Activated T-cell treated with anti-CD3 and anti-CD28 coated beads, Interleukin-2, amount 50 U/mL, for 4 hours (primary cell): ENCODE measurements at places on chromosomes 13 and 19. TPM values are rescaled to one million over a fixed set of nuclear protein-coding genes. Genes with fewer than 3 reads are reported as not detected.

CCNA1 gene
- not detected for total RNA-seq

GRIN3B gene
- total RNA-seq, result 0.08 TPM

COX7A1 gene
- total RNA-seq, result not detected

- DNase-seq, result no peak
These were observed 82.7 kb downstream of the SLC10A2 start for GRCh38 chr13:102983496-102983895.

DNA sequence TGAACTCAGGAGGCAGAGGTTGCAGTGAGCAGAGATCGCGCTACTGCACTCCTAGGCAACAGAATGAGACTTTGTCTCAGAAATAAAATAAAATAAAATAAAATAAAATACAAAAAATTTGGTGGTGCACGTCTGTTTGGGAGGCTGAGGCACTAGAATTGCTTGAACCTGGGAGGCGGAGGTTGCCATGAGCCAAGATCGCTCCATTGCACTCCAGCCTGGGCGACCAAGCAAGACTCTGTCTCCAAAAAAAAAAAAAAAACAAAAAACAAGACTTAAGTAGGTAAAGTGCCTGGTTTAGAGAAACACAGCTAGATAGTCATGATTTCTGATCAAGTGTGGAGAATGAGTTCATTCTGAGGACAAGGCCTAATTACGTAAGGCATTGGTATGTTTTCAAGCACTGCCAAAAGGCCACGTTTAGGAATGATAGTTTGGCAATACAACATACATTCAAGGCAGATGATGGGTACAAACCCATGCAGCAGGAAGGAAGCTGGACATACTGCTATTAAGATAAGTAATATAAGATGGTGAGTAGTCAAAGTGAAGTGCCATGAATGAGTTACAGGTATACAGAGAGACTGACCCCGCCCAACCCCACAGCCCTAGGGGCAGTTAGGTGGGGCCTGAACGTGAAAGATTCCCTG lies 4.8 kb upstream of the UCHL3 start:
- DNase-seq, result no peak

DNA sequence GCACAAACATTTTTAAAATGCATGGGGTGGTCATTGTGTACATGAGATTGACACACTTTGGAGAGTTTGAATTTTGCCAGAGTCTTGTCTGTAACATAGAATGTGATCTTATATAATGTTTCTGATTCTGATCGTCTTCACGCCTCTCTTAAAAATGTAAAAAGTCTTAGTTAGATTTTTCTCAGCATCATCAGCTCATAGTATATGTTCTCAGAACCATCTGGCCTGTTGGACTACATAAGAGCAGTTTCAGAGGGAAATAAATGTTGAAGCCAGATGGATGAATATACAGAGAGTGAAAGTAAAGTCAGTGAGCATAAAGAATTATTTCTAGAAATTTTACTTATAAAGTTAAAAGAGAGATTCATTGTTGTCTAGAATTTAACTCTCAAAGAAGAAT lies 789.9 kb upstream of the MIR17HG start:
- no peak for DNase-seq

GRCh38 chr19:29875931-29876330 lies 64.1 kb downstream of the CCNE1 start:
- DNase-seq, result no peak

DNA sequence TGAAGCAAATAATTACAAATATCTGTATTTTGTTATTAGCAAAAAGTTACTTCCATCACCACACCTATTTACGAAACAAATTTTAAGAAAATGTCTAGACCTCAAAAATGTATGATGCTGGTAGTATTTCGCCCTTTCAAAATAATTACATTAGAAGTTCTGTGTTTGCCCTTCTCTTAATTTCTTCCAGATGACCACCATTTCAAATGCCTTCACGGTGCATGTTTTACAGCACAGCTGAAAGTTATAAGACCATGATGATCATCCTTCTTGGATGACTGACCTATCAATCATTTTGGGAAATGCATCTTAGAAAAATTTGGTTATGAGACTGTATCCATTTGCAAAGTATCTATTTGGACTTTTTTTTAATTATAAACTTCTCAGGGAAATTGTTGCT lies 390.8 kb downstream of the SLITRK6 start:
- DNase-seq, result no peak

DNA sequence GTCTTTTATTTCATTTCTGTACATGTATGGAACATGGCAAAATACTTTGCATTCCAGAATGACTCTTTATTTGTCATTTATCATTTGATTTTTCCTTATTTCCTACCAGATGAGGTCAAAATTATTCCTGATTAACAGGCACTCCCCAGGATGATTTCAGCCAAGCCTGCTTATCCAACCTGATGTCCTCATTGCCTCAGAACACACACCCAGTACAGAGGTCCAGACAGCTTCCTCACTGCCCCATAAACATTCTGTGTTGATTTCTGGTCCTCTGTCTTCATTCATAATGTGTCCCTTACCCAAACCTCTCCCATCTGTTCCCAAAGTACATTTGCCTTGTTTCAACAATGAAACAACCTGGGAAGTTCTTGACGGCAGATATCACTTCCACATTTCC lies 367.4 kb downstream of the MTUS2 start:
- DNase-seq, result no peak

DNA sequence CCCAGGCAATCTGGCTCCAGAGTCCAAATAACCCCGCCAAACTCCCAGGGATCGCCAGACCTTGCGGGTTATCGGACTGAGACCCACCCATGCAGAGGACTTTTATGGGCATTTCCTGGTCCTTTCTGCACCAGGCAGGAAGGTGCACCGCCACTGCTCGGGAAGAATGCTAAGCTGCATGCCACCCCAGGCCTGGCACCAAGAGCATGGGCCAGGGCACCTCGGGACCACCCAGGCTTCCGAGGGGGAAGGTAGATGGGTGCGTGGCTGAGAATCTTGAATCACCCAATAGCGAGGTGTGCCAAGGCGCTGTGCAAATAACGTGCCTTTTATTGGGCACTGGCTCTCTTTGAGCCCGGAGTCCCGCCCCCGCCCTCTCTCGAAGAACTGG lies 422 bp upstream of the ZNF575 start:
- DNase-seq, result peak; percentile 20

DNA sequence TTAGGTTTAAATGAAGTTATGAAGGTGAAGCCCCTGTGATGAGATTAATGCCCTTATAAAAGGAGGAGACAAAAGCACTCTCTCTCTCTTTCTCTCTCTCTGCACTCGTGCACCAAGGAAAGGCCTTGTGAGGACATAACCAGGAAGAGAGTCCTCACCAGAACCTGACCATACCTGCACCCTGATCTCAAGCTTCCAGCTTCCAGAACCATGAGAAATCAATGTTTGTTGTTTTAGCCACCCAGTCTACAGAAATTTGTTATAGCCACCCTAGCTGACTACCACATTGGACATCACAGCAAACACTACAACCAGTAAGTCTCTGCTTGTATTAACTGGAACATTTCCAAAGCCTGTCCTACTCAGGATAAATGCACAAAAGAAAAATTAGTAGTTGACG lies 34.7 kb upstream of the WDFY2 start:
- DNase-seq, result no peak

DNA sequence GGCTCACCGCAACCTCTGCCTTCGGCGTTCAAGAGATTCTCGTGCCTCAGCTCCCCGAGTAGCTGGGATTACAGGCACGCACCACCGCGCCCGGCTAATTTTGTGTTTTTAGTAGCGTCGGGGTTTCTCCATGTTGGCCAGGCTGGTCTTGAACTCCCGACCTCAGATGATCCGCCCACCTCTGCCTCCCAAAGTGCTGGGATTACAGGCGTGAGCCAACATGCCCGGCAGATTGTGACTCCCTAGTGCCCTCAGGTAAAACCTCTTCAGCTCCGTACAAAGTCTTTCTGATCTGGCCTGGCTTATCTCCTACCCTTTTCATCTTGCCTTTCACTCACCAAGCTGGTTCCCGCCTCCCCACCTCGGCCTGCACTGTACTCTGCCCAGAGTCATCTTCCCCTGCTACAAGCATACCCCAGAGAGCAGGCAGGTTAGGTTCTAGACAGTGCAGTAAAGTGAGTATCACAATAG lies 15.0 kb downstream of the BICRA start:
- no peak for DNase-seq

GRCh38 chr19:45863840-45864628 lies at the start of gene FOXA3:
TSS of gene FOXA3 (plus strand) at chr19:45864326. CDS start at chr19:45864457, 131 bp downstream.
- DNase-seq, result peak; percentile 47

DNA sequence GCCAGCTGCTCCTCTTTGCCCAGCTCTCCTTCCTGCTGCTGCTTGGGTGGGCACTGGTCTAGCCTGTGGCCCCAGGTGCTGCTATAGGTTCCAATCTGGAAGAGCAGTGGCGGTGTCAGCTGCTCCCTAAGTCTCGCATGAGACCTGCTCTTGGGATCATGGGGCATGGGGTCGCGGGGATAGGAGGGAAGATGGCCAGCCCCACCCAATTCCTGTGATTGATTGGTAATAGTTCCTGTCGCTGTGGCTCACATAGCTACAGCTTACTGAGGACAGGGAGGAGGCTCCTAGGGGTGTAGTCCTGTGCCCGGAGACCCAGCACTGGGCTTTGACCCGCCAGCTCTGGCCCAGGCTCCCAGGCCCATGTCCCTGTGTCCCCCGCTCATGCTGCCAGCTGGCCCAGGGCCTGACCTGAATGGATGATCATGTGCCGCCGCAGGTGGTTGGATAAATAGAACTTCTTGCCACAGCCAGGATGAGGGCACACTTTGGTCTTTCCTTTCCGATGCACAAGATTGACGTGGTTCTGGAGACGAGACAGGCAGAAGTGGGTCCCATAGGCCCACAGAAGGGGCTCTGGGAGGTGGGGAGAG lies 4.5 kb upstream of the ELAVL3 start:
- no peak for DNase-seq

GRCh38 chr19:42199440-42200115 lies 17.9 kb downstream of the DEDD2 start:
- peak; percentile 33 for DNase-seq

DNA sequence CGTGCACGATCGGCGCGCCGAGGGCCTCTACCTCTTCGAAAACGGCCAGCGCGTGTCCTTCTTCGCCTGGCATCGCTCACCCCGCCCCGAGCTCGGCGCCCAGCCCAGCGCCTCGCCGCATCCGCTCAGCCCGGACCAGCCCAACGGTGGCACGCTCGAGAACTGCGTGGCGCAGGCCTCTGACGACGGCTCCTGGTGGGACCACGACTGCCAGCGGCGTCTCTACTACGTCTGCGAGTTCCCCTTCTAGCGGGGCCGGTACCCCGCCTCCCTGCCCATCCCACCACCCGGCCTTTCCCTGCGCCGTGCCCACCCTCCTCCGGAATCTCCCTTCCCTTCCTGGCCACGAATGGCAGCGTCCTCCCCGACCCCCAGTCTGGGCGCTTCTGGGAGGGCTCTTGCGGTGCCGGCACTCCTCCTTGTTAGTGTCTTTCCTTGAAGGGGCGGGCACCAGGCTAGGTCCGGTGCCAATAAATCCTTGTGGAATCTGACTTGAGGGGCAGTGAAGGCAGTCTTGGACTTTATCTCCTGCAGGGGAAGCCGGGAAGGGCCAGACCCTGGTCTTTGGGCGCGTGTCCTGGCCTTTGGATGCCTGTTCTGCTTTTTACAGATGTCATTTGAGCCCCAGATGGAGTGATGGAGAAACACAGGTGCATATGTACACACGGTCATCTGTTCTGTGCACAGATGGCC lies 2.2 kb downstream of the CLEC11A start:
- DNase-seq, result no peak
